ENCODE measurements at places on chromosomes 5 and 9. TPM values are rescaled to one million over a fixed set of nuclear protein-coding genes. Genes with fewer than 3 reads are reported as not detected.

Gene FST
- total RNA-seq = 6.1 TPM

Gene PCDHB11
- 1.2 TPM for total RNA-seq

Gene IFNA13
- not detected for total RNA-seq

Gene EIF4E1B
- total RNA-seq = not detected

Gene TNFSF8
- 0.27 TPM for total RNA-seq

Gene ZNF366
- total RNA-seq = 3.5 TPM

Gene SLC4A9
- 0.10 TPM for total RNA-seq

Gene CANX
- total RNA-seq = 293 TPM

Gene CCNO
- 1.3 TPM for total RNA-seq

Gene CLIC3
- total RNA-seq = 114 TPM

Gene ANKH
- total RNA-seq = 44.0 TPM

Gene MZB1
- total RNA-seq = not detected

DNA sequence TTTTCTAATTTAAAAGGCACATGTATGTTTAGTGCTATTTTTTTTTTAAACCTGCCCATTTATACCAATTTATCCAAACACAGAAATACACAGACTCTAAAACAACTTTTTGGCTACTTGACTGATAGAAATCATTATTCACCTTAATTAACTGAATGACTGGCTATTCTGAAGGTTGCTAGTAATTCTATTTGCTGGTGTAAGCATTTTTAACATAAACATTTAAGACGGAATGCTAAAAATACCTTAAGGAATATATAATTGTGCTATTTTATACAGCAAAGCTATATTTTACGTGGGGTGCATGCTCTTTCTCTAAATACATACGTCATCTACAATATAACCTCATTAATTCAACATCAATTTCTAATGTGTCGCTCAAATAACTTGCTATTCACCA, 14.9 kb downstream of the GLIS3 start:
- DNase-seq = no peak

- peak; percentile 85 for DNase-seq
Observed at GRCh38 chr5:761854-762710, 22.4 kb downstream of the ZDHHC11B start.

- no peak for DNase-seq
Observed at GRCh38 chr9:129712634-129713401, 40.0 kb downstream of the PTGES start.

DNA sequence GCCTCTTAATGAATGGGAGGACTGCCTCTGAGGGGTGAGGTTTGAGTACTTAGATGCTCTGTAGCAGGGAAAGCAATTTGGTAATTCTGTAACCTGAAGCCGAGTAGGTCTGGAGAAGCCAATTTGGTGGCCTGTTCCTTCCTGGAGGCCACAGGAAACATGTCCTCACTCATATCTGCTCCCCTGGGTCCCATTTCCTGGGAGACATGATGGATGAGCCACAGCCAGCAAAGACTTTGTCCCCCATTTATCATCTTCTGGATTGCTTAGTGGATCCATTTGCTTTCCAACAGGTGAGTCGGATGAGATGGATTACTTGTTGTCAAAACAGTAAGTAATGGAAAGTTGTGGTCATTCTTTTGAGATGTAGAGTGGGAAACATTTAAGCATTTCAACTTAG, 99.8 kb upstream of the KLF9 start:
- no peak for DNase-seq

DNA sequence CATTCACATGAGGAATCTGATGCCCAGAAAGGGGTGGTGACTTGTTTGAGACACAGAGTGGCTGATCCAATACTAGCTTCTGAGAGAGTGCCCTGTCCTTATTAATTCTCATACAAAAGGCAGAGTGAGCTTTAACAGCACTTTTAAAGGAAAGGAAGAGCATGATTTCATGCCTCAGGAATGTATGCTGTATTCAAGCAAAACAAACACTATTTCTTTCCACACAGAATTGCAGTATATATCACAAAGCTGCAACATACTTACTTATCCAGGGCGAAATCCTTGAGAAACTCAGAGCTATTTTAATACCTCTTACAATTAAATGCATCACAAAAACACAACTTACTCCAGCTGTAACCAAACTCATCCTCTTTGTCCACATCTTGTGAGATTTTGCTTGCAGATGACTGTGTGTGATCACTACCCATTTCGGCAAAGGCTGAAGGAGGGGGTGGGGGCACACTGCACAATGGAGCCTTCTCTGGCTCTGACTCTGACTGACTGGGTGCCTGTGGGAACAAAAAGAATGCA, 139.8 kb downstream of the MPDZ start:
- no peak for DNase-seq

DNA sequence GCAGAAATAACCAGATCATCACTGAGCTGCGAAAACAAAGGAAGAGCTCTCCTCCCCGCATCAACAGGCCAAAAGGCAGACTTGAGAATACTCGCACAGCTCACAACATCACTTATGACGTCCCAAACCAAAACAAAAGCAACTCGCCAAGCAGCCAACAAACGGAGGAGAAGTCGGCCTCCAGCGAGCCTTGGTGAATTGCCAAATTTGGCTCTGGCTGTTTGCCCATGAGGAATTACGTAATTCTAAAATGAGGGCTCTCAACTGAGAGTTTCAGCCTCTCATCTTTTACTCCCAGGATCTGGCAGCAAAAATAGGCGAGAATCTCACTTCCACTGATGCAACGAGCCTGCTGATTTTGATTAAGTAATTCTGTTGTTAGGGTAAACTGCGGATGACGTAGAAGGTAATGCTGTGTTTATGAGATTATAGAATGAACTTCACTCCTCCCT, 51.7 kb upstream of the SEMA6A start:
- peak; percentile 95 for DNase-seq

- DNase-seq = no peak
Observed at GRCh38 chr5:100772006-100772405, 131.1 kb downstream of the ST8SIA4 start.

DNA sequence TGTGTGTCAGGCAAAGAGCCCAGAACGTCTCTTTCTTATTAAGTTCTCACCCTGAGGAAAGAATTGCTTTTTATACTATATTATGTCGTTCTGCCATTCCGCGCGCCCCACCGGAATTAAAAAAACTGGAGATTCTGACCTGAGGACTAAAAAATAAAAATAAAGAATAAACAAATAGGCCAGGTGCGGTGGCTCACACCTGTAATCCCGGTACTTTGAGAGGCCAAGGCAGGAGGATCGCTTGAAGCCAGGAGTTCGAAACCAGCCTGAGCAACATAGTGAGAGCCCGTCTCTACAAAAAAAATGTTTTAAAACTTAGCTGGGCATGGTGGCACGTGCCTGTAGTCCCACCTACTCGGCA, 677 bp upstream of the DYNC2I2 start:
- DNase-seq = no peak

DNA sequence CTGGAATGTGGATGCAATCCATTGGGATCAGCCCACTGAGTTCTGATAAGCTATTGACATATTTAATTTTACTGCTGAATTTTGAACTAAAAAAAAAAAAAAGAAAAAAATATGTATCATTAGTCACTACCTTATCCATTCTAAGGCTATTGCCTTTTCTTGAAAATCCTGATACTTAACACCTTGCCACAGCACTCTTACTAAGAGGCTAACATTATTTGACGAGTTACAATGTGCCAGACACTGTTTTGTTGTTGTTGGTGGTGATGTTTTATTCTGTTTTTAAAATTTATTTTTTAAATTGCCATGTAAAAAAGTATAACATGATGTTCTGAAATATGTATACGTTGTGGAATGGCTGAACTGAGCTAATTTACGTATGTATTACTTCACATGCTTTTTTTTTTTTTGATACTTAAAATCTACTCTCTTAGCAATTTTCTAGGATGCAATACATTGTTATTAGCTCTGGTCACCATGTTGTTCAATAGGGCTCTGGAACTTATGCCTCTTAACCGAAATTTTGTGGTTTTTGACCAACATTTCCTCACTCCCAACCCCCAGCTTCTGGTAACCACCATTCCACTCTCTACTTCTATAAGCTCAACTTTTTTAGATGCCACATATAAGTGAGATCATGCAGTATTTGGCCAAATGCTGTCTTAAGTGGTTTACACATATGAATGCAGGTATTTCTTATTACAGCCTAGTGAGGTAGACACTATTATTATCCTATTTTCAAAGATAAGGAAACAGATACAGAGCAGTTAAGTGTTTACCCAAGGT, 134.8 kb upstream of the PCA3 start:
- DNase-seq = no peak

DNA sequence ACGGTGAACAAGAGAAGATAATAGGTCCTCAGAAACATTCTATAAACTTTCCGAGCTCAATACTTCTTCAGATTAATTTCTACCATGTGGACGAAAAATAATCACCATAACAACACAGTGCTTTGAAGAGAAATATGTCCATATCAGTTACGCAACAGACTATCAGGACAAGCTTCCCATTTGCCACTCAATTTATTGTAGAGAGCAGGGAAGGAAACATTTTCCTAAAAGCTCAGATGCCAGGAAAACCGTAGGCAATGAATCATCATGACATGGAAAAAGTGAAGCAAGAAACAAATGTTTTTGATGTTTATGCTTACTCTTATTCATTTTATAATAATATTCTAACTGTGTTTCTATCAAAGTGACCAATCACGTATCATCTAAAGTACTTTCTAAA, 87.6 kb downstream of the S1PR3 start:
- peak; percentile 39 for DNase-seq

GRCh38 chr5:61912559-61912958, 393.4 kb upstream of the KIF2A start:
- DNase-seq = no peak

DNA sequence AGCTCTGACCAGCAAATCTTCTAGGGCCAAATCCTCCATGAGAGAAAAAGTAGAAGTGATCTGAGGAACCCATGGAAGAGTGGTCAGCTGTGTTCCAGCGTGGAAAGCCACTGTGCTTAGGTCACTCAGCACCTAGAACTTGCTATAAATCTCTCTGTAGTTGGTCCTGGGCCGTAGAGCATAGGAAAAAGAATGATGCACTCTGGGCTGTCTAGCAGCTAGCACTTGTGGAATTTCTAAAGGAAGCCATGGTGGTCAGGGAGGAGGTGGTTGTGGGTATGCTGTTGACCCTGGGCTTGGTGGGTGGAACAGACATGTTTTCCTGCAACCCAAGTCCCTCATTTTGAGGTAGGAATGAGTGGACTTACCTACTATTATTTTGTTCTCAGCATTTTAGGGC, 48.1 kb downstream of the GGTA1 start:
- DNase-seq = no peak

DNA sequence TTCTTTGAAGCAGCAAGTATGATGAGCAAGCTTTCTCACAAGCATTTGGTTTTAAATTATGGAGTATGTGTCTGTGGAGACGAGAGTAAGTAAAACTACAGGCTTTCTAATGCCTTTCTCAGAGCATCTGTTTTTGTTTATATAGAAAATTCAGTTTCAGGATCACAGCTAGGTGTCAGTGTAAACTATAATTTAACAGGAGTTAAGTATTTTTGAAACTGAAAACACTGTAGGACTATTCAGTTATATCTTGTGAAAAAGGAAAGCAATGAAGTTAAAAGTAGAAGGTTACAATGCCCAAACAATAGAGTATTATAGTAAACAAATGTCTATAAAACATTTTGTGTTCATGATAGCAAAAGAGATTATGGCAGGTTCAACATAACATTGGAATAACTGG, 88.6 kb downstream of the JAK2 start:
- DNase-seq = no peak

- no peak for DNase-seq
Observed at GRCh38 chr9:75053869-75054268, 25.8 kb upstream of the CARNMT1 start.

GRCh38 chr9:98380065-98380681, 124.7 kb upstream of the TBC1D2 start:
- no peak for DNase-seq

DNA sequence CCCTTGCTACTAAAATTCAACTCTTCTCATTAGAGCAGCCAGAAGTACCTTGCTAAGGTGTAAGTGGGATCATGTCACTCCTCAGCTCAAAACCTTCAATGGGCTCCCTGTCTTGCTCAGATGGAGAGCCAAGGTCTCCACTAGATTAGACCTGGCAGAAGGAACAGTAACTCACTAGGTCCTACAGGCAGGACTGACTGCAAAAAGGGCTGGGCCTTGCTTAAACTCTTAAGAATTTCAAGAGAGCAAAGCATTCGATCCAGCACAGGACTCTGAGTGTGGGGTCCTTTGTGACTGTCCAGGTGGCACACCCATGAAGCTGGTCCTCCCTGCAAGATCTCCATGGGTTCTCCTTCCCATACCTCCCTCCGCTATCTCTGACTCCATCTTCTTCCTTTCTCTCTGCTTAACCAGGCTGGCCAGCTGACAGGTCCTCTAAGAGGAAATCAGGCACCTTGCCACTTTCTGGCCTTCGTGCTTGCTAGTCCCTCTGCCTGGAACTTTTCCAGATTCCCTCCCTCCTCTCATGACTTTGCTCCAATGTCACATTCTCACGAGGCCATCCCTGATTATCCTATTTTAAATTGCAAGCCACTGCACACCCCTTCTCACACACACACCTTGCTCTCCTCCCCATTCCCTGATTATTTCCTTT, 70.2 kb downstream of the BASP1 start:
- DNase-seq = no peak

DNA sequence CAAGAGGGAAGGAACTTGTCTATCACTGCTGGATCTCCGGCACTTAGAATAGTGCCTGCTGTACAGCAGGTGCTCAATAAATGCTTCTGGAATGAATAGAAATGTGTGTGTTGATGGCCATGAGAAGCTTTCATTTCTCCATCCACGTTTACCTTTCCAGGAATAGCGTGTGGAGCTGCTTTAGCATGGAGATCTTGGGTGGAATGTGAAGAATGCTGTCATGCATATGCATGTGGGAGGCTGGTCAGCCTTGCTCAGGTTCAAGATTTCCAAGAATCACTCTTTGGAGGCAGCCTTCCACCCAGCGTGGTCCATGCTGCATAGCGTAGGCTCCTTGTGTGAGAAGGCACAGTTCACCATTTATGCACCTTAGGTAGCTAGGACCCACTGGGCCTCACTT, 19.2 kb downstream of the COL15A1 start:
- DNase-seq = no peak

- DNase-seq = no peak
Observed at GRCh38 chr9:115414561-115414960, 296.6 kb upstream of the TNC start.

DNA sequence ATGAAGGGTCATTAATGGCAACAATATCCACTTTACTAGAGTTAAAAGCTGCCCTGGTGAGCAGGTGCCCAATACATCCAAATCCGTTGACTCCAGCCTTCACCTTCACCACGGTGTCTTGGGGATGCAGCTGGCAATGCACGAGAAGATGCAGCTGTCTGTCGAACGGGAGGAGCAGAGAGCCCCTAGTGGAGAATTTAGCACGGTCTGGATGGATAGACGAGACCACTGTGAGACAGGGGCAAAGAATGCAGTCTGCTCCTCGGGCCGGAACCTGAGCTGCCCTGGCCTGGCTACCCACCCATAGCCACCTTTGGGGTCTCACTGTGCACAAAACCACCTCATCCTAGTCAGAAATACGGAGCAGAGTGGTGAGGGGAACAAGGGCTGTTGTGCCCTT, 35.1 kb downstream of the ADRA1B start:
- DNase-seq = no peak

GRCh38 chr5:59236986-59237385, 654.1 kb downstream of the RAB3C start:
- DNase-seq = no peak
